ENCODE measurements at places on chromosomes 3 and 15.

DNA sequence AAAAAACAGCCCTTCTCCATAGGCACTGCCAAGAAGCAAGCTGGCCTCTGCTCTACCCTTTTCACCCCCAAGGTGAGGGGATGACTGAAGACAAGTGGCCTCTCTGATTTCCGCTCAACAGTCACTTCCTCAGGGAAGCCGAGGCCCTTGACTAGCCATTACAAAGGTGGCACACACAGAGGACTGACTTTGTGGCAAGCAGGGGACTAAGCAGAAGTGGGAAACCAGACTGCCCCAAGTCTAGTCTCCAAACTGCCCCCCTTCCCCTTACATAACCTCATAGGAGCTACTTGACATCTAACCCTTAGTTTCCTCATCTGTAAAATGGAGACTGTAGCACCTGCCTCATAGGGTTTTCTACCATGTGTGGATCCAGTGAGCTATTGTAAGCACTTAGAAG is 118.9 kb downstream of the FOXP1 start:
- DNase-seq, result no peak

DNA sequence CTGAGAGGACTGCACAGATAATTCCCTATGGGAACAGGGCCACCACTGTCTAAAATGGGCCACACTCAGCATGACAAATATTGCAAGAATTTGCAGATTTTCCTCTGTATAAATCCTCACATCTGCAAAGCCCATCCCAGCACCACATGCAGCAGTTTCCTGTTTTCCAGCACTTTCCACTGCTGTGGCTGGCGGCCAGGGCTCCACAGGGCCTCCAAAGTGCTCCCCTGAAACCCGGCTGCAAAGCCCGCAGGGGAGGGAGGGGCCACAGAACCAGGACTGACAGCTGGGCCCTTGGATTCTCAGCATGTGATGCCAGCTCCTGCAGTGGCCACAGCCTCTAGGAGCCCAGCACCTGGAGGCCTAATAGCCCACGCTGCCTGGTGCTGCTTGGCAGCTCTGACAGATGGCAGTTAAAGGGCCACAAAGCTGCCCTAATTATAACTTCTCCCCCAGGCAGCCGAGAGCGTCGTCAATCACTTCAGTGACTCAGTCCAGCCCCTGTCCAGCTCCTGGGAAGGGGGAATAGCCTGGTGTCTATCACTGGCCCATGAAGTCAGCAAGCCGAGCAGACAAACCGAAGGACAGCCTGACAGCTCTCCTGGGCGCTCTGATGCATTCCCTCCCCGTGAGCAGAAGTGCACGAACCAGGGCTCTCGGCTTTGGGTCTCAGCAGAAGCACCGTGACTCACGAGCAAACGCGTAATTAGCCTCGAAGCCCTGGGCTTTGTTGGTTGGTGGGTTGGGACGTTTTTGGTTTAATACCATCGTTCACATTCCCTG is 4.7 kb downstream of the LRRC15 start:
- no peak for DNase-seq

- DNase-seq, result no peak
These were observed 515.4 kb downstream of the DIPK2A start for GRCh38 chr3:144487011-144487410.

- no peak for DNase-seq
These were observed 30.8 kb upstream of the SLC25A36 start for GRCh38 chr3:140910860-140911259.

DNA sequence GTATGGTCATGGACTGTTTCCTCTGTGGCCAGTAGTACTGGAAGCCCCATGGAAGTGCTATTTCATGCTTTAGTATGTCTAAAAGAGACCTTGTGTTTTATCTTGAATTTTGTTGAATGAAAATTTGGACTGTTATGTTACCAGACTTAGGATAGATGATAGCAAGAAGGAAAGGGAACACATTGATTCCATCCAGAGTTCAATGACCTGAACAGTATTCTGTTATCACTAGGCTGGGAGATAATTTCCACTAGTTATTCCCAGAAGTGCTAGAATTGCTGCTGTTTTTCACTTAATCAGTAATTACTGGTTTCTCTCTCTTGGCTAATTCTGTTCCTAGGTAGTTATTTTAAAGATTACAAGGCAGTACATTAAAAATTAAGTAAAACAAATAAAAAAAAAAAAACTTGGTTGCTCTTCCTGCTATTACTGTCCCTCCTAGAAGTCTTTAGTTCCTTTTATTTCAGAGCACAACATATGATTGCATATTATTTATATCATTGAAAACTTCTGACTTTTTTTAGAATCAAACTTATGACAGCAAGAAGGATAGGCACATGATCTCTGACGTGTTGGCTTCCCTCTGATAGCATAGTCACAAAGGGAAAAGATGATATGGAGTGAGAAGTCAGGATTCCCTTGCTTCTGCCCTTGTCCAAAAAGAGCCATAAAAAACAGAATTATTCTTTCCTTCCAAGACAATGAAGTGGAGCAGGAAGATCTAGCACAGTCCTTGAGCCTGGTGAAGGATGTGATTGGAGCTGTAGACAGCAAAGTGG is 72.2 kb downstream of the KLHL25 start:
- no peak for DNase-seq

DNA sequence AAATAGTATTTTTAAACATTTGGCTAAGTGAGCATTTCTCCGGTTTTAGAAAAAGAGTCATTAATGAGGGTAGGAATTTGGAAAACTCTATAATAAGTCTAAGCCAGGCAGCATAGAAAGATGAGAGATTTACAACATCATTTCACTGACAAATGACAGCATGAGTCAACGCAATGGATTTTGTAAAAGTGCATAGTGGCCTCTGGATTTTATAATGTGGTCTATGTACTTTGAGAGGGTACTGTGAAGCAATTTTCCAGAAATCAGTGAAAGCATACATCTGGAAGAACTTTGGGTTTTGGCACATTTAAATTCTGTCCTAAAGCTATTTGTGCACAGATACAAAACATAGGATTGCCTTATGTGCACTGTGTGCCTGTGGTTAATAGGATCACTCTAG is 130.8 kb upstream of the CCNL1 start:
- no peak for DNase-seq

DNA sequence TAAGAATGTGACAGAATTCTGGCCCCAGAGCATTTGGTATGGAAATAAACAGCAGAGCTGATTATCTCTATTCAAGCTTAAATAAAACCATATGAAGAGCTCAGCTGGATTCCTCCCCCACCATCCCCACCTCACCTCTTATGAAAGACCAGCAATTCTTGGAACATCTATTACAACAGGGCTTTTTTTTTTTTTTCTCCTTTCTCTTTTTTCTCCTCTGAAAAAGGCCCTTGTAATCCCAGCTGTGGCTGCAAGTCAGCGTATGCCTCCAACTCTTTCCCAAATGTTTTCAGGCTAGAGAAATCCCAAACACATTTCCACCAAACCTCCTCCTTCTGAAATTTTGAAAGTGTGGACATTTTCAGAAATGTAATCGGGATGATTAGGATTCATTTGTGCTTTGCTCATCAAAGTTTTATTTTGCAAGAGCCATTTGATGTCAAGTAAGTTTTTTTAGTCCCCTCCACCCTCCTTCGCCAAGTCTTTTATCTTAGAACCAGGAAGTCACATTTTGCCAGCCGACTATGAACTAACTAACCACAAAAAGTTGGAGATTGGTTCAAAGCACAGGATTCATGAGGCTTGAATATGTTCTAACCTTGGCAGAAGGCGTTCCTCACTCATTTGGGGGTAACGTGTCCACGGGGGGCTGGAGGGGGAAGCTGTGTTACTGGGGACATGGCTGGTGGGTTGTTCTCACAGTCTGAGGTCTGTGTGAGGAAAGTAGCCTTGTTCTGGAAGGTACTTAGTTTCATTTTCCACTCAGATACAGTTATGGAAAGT is 142.0 kb upstream of the PDZRN3 start:
- DNase-seq, result no peak
